ENCODE measurements at places on chromosomes 16 and 17.

GRCh38 chr17:46175891-46176290 lies 17.3 kb downstream of the KANSL1 start:
- DNase-seq, result no peak

GRCh38 chr16:77540646-77541045 lies 105.8 kb upstream of the ADAMTS18 start:
- no peak for DNase-seq

DNA sequence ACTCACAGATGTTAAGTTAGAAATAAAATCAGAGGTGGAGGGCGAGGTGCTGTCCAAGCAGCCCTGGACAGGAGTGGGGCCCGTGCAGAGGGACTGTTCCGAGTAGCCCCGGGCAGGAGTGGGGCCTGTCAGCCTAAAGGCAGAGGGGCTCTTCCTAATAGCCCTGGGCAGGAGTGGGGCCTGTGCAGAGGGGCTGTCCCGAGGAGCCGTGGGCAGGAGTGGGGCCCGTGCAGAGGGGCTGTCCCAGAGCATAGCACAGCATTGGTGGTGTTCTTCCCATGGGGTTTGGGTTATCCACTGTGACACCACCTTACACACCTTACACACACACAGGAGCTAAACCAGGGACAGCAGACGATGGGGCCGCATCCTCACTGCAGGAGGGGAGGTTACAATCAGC lies 10.4 kb downstream of the CEP131 start:
- no peak for DNase-seq

DNA sequence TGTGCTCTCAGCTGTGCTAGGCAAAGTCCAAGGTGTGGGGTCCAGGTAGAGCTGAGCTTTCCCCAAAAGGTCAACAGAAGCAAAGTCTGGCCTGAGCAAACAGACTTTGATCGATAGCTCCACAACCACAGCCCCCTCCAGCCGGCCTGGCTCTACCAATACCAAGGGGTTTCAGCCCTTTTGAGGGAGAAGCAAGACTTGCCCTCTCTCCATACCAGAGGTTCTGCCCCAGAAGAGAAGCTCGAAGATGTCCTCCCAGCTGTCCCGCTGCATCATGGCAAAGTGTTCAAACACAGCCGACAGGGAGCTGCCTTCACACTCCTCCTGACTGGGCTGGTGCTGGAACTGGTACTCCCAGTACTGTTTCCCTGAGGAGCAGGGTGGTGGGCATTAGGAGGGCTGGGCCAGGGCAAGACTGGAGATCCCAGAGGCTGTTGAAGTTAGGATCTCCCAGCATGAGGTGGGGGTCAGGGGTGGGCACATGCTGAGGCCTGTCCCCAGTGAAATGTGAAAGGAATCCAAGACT lies 1.7 kb downstream of the VTN start:
- DNase-seq, result no peak

DNA sequence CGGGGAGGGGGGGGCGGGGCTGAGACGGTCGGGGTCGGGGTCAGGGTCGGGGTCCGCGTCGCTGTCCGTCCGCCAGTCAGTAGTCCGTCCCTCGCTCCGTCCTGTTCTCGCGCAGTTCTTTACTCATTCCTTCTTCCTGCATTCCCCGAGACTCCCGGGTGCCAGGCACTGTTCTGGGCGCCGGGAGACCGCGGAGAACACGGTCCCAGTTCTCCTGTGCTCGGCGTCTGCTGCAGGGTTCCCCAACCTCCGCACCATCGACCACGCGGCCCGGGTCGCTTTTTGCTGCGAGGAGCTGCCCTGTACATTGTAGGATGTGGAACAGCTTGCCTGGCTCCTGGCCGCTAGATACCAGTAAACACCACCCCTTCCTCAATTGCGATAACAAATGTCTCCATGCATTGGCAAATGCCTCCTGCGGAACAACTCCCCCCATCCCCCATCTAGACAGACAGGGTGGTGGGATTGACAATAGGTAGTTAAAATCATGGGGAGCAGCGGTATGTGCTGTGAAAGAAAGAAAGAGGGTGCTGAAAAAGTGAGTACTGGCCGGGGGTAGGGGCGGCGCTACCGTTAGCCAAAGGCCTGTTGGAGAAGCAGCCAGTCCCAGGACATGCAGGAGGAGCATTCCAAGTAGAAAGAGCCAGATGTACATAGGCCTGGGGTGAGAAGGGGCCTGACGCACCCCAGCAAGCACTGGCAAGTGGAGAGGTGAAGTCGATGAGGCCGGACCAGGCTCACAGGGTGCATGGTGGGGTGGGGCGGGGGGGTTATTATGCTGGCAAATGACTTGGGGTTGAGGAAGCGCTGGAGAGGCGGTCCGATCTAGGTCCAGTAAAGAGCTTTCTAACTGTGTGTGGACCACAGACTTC lies 631 bp downstream of the TRAF7 start:
- no peak for DNase-seq

DNA sequence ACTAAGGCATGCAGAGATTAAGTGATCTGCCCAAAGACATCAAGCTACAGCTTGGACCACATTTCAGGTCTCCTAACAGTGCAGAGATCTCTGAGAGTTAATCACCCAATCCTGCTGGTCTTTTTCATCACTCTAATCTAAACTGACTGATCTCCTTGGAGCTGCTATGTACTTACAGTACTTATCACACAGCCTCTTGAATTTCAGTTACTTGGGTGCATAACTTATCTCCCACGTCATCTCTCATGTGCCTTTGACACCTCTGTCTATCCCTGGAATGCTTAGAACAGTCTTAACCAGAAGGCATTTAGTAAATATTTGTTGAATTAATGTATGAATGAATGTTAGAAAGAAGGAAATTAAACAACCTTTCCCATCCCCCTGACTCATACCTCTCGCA lies 139.0 kb downstream of the SNX11 start:
- no peak for DNase-seq

DNA sequence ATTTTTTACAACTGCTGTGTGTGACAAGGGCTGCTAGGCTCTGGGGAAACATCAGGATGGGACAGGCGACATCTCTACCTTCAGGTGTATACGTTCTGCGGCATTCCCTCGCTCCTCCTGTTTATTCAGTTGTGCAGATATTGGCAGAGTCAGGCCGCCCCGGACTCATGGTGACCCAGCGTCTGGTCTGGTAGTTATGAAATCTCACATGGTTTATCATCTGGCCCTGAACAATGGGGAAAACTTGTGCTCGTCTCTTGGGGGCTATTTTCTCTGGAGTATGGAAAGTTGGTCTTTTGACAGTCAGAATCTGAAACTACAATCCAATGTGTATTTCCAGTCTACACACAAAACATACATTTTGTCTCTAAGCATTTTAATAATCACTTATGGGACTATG lies 3.3 kb downstream of the MARCHF10 start:
- DNase-seq, result no peak

GRCh38 chr17:62009220-62009619 lies 55.9 kb downstream of the MED13 start:
- no peak for DNase-seq

DNA sequence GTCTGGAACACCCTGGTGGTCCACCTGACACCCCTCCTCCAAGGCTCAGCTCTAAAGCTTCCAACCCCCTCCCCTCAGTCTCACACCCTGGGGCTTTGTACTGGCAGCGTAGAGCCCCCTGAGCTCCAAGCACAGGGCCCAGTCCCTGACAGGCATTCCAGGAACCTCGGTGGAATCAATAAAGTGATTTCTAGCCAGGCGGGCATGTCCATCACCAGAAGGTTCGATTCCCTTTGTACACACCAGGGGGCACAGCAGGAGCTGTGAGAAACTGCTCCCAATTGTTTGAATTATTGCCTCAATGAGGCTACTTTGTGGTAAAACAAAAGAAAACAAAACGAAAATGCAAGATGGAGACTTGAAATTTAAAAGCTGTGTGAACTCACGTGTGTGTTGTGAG lies 51.8 kb downstream of the SMPD3 start:
- DNase-seq, result peak; percentile 55

DNA sequence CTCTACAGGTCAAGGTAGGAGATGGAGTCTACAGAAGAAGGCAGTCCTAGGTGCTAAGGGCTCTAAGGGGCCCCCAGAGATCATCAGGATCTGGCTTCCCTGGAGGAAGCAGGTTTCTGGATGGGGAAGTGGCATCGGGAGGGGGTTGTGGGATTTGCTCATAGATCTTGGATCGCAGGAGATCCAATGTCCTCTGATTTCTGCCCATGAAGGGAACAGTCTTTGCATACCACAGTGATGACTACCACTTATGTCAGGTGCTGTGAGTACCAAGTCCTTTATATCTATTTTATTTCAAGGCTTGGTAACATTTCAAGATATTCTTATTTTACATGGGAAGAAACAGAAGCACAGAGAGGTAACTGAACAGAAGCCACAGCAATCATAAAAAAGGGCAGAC lies 164.0 kb downstream of the RGS9 start:
- DNase-seq, result no peak

- DNase-seq, result no peak
Observed at GRCh38 chr17:6046931-6047330, 23.2 kb upstream of the WSCD1 start.

DNA sequence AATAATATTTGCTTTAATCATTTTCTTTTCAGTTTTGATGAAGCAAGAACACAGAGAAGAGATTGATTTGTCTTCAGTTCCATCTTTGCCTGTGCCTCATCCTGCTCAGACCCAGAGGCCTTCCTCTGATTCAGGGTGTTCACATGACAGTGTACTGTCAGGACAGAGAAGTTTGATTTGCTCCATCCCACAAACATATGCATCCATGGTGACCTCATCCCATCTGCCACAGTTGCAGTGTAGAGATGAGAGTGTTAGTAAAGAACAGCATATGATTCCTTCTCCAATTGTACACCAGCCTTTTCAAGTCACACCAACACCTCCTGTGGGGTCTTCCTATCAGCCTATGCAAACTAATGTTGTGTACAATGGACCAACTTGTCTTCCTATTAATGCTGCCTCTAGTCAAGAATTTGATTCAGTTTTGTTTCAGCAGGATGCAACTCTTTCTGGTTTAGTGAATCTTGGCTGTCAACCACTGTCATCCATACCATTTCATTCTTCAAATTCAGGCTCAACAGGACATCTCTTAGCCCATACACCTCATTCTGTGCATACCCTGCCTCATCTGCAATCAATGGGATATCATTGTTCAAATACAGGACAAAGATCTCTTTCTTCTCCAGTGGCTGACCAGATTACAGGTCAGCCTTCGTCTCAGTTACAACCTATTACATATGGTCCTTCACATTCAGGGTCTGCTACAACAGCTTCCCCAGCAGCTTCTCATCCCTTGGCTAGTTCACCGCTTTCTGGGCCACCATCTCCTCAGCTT lies 45.0 kb downstream of the ESRP2 start:
- DNase-seq, result no peak

GRCh38 chr16:27685807-27686206 lies 135.9 kb downstream of the KATNIP start:
- DNase-seq, result no peak

DNA sequence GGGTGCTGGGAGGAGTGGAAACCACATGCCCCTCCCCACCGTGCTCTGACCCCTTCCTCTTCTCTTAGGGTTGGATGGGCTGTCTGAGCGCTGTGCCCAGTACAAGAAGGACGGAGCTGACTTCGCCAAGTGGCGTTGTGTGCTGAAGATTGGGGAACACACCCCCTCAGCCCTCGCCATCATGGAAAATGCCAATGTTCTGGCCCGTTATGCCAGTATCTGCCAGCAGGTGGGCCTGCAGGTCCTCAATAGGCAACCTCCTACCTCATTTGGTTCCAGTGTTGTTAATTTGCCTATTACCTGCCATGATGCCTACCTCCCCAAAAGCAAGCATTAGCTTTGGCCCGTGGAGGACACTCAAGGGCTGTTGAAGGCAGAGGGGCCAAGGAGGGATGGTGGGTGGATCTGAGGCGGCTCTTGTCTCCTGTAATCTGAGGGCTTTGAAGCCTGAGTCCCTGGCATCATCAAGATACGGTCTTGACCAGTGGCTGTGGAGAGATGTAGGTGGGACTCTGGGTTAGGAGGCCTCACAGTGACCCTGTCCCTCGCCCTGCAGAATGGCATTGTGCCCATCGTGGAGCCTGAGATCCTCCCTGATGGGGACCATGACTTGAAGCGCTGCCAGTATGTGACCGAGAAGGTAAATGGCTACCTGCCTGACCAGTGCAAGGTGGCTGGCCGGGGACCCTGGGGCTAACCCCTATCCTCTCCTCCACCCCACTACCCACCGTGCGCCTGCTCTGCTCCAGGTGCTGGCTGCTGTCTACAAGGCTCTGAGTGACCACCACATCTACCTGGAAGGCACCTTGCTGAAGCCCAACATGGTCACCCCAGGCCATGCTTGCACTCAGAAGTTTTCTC lies 3.4 kb downstream of the ALDOA start:
- DNase-seq, result peak; percentile 74

DNA sequence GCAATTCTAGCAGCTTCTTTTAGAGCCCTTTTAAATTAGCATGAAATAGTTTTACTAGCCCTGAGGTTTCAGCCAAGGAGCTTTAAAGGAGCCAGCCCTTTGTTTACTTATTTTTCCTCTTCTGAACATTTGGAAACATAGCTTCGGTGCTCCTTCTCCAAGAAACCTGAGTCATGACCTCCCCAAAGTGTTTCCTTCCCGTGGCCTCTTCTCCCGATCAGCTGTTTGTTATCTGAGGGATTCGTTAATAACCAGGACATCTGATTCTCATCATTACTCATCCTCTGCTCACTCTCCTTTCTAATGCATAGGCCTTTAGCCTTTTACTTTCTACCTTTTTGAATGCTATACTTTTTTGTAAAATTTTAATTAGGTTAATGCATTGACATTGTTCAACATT lies 204.5 kb downstream of the WWOX start:
- no peak for DNase-seq

GRCh38 chr17:2190014-2190413 lies 113.6 kb downstream of the SMG6 start:
- no peak for DNase-seq

DNA sequence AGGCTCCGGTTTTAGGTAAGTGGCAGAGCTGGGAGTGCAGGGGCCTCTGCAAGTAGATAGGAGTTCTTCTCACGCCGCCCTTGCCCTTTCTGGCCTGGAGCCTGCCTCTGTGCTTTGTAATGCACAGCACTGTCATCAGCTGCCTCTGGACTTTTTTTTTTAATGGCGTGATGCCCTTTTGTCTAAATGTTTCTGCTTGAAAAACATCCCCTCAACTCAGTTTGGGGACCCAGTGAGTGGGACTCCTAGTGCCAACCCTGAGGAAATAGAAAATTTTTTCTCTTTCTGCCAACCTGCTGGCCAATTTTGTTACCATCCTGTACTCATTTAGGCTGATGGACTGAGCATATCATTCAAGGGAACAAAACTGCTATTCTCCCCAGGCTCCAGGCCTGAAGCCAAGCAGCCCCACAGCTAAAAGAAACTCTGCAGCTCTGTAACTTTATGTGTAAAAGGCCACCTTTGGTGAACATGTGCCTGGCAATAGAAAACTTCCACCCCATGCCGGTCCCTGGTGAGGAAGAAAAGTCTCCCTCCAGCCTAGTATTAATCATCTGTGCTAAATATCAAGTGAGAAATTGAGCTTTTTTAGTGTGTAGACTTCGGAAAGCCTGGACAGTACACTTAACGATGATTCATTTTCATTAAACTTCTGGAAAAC lies 22.5 kb downstream of the SLC6A2 start:
- no peak for DNase-seq

DNA sequence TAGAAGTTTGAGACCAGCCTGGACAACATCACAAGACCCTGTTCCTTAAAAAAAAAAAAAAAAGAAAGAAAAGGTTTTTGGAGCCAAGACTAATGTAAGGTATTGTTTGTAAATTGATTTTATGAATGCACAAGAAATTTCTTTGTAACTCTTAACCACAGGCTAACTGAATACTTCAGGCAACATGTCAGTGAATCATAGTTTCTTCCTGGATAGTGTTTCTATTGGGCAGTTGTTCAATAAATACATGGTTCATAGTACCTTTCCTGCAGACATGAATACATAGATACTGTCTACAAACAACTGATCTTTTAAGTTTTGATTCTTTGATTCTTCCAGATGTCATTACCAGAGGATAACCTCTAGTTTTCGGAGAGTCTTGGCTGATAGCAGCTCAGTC lies 11.6 kb downstream of the DDX42 start:
- no peak for DNase-seq

Measured in activated T-cell treated with anti-CD3 and anti-CD28 coated beads, Interleukin-2, amount 50 U/mL, for 1 hour (primary cell).